Activated CD8-positive, alpha-beta memory T cell treated with anti-CD3 and anti-CD28 coated beads for 4 hours (primary cell): ENCODE measurements at places on chromosomes 1 and 21.

GRCh38 chr1:118338936-118339335, 153.9 kb upstream of the SPAG17 start:
- no peak for DNase-seq

DNA sequence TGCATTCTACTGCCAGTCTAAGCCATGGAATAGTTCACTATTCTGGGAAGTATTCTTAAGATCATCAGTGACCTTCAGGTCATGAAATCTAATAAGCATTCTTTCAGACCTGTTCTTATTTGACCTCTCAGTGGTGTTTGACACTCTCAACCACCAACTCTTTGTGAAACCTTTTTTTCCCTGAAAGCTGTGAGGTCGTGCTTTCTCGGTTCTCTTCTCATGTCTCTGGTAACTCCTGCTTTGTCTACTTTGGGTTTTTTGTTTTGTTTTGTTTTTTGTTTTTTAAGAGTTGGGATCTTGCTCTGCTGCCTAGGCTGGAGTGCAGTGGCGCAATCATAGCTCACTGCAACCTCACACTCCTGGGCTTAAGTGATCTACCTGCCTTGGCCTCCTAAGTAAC, 56.3 kb downstream of the POU2F1 start:
- no peak for DNase-seq

GRCh38 chr1:199009447-199009846, 370.6 kb downstream of the PTPRC start:
- no peak for DNase-seq

DNA sequence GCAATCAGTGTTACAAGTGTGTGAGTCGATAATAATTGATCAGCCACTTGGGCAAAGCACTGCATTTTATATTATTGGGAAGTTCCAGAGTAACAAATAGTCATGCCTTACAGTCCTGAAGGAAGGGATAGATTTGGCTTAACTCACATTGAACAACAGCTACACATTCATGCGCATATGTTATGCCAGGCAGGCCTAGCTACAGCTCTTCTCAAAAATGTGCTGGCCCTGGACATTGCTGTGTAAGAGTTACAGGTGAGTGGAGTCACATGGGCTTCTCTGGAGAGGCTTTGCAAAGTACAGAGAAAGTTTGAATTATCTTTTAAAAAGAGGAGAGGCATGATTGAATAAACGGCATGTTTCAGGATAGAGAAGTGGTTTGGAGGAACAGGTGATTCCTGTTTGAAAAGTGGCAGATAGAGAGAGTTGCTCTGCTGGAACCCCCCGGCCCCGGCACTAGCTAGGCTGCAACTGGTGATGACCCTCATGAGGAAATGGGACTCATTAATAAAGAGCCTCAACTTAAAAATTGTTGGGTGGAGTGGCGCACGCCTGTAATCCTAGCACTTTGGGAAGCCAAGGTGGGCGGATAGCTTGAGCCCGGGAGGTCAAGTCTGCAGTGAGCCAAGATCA, 200.6 kb downstream of the CRB1 start:
- DNase-seq, result no peak

DNA sequence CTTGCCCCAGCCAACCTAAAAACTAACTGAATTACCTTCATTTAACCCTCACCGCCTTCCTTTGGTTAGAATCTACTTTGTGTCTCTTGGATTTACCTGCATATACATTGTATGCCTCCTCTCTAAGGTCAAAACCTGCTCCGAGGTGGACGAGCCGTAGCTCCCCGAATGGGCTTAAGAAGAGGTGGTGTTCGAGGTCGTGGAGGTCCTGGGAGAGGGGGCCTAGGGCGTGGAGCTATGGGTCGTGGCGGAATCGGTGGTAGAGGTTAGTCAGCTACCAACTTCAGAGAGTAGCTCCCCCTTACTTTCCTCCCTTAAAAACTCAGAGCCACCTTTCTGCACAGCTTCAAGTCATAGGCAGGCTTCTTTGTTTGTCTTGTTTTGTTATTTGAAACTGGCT, 9.2 kb downstream of the CHTOP start:
- no peak for DNase-seq

- DNase-seq, result no peak
Measured at GRCh38 chr1:65317866-65318653, 8.7 kb downstream of the DNAJC6 start.

GRCh38 chr1:243253211-243253925, 1.7 kb downstream of the CEP170 start:
- DNase-seq, result no peak

GRCh38 chr1:157523774-157524493, 28.4 kb downstream of the FCRL5 start:
- DNase-seq, result no peak

GRCh38 chr1:118788463-118788862, 199.7 kb downstream of the TBX15 start:
- no peak for DNase-seq

DNA sequence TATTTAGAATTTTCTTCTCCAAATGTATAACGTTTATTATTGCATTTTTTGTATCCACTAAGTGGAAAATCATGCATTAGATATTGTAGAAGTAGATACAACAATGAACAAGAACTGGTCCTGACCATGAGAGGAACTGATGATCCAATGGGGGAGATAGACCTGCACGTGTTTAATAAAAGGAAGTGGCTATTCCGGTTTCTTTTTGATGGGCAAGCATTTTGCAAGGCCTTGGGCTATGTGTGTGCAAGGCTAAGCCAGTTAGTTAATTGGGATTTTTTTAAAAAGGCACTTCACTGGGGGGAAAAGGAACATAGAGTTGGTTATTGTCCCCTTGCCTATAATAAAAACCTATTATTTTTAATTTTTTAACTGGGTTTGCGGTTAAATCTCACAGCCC, 961 bp upstream of the VCAM1 start:
- no peak for DNase-seq
